Activated T-helper 1 cell treated with anti-CD3 and anti-CD28 coated beads, Interleukin-2, amount 50 U/mL, for 16 hours (primary cell): ENCODE measurements at places on chromosomes 4 and X.

- DNase-seq, result no peak
Measured at GRCh38 chr4:11451716-11452115, 23.0 kb upstream of the HS3ST1 start.

GRCh38 chr4:77263247-77263646 is 106.2 kb downstream of the CCNG2 start:
- no peak for DNase-seq

- no peak for DNase-seq
Measured at GRCh38 chrX:125544031-125544660, 224.5 kb downstream of the TEX13C start.

- DNase-seq, result no peak
Measured at GRCh38 chrX:50747471-50747900, 66.5 kb downstream of the SHROOM4 start.

DNA sequence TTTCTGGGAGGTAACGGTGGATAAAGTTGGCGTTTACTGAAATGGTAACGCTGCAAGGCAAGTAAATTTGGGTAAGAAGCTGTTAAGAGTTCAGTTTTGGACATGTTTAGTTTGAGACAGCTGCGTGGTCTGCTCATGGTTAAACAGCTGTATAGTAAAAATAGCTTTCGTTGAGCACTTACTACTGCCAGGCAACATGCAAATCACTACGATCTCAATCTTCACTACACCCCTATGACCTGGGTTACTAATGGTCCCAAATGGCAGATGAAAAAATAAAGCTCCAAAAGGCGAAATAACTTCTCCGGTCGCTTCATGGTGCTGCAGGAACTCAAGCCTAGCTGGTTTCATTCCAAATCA is 22.2 kb downstream of the FABP2 start:
- DNase-seq, result no peak

GRCh38 chr4:124902001-124902515 is 189.5 kb upstream of the ANKRD50 start:
- no peak for DNase-seq

GRCh38 chr4:7910263-7910896 is 29.3 kb downstream of the AFAP1 start:
- DNase-seq, result no peak

GRCh38 chr4:648579-649292 is 23.4 kb downstream of the PDE6B start:
- no peak for DNase-seq

- no peak for DNase-seq
Measured at GRCh38 chr4:38724475-38724808, 58.3 kb downstream of the TLR10 start.

- no peak for DNase-seq
Measured at GRCh38 chr4:126338548-126338947, 1023.8 kb downstream of the FAT4 start.

- DNase-seq, result no peak
Measured at GRCh38 chrX:78109458-78109857, 5.4 kb downstream of the PGK1 start.

DNA sequence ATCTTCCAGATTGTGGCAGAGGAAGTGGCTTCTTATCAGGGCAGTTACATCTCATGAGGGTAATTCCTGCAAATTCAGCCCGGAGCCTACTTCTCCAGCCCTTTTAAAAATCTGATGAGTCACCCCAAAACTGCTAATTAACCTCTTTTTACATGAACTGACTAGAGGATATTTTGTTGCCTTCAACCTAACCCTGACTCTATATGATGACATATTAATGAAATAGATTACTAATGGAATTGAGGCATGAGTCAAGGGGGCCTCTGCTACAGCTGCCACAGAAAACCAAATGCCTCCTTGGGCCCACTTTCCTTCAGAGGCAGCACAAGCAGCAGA is 72.5 kb downstream of the QRFPR start:
- DNase-seq, result no peak

- no peak for DNase-seq
Measured at GRCh38 chrX:108216405-108216804, 124.8 kb downstream of the ATG4A start.

GRCh38 chr4:88147799-88148217 is 10.6 kb downstream of the ABCG2 start:
- DNase-seq, result no peak

DNA sequence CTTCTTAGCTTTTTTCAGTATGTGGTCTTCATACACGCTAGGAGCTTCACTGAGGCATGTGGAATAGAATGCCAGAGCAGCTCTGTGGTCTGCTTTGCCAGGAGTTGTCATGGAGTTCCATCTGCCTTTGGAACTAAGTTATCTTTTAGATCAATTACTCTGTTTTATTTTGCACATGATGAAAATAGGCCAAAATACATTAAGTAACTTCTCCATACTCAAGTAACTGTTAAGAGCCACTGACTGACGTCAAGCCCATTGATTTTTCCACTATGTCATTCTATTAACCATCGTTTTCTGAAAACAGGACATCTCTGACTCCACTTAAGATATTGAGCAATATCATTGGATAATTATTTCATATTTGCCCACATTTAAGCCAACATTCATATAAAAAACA is 415.1 kb upstream of the MAD2L1 start:
- no peak for DNase-seq

- DNase-seq, result no peak
Measured at GRCh38 chr4:77226939-77227705, 70.1 kb downstream of the CCNG2 start.

GRCh38 chr4:173212379-173212778 is 43.8 kb downstream of the GALNT7 start:
- no peak for DNase-seq

- no peak for DNase-seq
Measured at GRCh38 chr4:11232015-11232414, 196.7 kb downstream of the HS3ST1 start.

DNA sequence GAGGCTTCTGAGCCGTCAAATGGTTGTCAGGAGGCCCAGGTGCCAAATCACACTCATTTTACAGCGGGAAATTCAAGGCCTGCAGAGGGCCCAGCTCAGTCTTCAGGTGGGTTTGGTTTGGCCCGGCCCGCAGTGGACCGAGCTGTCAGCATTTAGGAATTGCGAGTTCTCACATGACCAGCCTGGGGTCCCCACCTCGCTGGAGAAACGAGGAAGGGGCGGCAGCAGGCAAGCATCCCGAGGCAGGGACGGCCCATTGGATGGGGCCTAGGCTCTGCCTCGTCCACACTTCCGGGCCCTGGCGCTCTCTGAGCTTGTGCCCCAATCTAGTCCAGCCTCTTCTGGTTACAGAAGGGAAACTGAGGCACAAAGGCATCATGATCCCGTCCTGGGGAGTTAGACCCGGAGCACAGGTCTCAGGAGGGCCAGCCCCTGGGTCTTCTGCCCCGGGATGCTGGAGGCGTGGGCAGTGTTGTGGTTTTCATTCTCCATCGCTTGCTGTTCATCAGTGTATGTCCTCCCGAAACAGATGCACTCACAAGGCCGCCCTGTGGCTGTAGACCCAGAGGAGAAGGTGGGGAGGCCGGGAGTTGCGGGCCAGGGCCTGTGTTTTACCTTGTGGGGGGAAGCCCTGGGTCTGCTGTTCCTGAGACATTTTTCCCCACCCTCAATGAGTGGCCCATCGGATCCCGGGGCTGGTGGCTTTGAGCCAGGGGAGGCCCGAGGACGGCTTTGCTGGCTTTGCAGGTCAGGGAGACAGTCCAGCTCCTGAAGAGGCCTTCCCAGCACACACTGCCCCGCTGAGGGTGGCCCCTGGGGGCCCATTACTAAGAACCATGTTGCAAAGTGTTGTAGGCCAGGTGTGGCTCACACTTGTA is 8.9 kb downstream of the PSAPL1 start:
- no peak for DNase-seq

DNA sequence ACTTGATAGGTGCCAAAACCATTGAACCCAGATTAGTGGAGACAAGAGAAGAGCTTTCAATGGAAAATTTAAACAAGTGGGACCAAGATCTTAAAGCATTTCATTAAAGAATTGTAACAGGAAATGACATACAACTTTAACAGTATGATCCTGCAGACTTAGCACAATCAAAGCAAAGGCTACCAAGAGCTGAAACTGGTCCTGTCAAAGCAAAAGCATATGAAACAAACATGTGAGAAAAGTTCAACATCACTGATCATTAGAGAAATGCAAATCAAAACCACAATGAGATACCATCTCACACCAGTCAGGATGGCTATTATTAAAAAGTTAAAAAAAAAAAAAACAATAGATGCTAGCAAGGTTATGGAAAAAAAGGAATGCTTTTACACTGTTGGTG is 425.6 kb downstream of the IL1RAPL1 start:
- DNase-seq, result no peak

- no peak for DNase-seq
Measured at GRCh38 chr4:71338846-71339593, at the start of gene SLC4A4. TSS of gene SLC4A4 (plus strand) at chr4:71339020.

DNA sequence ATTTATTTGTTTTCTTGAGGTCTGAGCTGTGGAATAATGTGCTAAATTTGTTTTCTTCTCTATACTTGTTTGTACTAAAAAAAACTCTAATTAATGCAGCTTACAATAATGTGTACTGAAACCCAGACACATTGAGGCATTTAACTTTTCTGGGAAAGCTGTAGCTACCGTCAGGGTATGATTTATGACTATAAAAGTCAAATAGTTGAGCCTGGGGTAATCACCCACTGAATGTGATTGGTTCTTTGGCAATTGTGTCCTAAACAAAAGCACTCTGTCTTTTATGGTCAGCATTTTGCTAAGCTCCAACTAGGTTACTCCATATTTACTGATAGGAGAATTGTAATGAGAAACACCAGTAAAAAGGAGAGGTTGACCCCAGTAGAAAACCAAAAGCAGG is 65.9 kb upstream of the CBLL2 start:
- no peak for DNase-seq

DNA sequence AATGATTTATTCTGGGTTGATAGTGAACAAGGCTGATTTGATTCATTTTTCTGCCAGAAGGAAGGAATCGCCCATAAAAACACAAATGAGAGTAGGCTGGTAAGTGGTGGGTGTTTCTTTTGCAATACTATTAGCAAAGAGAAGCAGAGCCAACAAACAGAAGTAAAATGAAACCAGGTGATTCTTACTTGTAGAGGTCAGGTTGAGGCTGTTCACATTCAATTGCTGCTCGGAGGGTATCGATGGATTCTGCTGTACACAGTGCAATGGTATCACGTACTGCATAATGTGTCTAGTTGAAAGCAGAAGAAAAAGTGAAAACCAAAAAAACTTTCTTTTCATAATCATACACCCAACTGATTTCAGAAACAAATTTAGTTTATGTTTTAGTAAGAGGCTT is 94.1 kb upstream of the MCF2 start:
- DNase-seq, result no peak

- DNase-seq, result no peak
Measured at GRCh38 chrX:108178143-108178498, 86.5 kb downstream of the ATG4A start.

DNA sequence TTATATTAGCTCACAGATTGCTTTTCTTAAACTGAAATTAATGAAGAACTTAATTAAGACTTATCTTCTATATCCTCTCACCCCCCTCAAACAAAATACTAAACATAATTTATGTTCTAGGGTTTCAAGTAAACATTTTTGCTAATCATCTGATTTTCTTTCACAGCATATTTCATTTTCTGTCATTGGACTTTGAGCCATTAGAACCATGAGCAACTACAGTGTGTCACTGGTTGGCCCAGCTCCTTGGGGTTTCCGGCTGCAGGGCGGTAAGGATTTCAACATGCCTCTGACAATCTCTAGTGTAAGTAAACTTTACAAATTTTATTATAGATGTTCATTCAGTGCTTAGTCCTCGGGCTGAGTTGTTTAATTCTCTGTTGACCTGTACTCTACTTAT is 3.3 kb downstream of the PDLIM5 start:
- DNase-seq, result no peak

GRCh38 chrX:13836575-13836974 is 19.7 kb upstream of the GPM6B start:
- DNase-seq, result no peak

DNA sequence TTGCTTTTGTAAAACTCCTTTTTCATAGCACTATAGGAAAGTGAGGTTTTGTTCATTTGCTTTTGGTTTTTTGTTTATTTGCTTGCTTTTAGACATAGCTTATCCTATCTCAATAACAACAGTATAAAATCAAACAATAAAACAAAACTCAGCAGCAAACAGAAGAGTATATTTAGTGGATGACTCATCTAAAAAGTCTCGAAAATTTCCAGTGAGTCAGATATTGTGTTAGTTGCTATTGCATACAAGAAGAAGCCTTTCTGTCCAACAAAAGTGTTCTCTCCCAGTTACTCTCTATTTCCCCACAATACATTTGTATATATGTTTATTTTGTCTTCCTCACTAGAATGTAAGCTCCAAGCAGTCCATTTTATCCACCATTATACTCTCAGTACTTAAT is 36.0 kb upstream of the NPNT start:
- no peak for DNase-seq

DNA sequence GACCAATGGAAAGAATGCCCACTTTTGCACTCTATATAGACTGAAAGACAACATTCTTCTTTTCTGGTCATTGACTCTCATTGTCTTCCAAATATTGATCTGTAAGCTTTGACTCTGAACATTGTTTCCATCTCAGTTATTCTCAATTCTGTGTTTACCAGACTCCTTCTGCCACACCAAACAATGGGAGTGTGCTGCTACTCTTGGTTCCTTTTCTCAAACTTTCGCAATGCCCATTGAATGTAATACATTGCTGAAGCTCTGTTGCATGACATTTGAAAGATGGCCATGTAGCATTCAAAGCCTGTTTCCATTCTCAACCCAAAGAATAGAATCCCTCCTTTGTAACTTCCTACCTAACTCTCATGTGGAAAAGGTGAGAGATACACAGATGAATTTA is 136.2 kb downstream of the BTC start:
- no peak for DNase-seq

DNA sequence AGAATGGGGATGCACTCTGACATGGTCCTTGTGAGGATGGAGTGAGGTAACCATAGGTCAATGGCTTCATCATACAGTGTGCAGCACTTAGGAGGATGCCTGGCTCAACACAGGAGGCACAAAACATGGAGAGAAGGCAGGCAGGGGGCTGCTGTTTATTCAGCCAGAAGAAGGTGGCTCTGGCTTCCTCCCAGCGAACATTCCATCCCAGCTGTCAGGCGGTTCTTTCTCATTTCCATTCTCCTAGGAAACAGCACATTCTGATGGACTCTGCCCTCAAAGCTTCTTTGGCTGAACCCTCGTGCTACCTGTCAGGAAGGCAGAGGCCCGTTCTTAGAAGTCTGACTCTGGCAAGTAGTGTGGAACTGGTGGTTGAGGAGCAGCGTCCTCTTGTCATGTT is 18.6 kb downstream of the STK32B start:
- no peak for DNase-seq

- no peak for DNase-seq
Measured at GRCh38 chr4:120555058-120555457, 367.5 kb downstream of the PRDM5 start.

- DNase-seq, result no peak
Measured at GRCh38 chr4:17599826-17600225, 14.6 kb upstream of the MED28 start.
